NAMALWA (cell line): ENCODE measurements at places on chromosomes 12 and 14.

DNA sequence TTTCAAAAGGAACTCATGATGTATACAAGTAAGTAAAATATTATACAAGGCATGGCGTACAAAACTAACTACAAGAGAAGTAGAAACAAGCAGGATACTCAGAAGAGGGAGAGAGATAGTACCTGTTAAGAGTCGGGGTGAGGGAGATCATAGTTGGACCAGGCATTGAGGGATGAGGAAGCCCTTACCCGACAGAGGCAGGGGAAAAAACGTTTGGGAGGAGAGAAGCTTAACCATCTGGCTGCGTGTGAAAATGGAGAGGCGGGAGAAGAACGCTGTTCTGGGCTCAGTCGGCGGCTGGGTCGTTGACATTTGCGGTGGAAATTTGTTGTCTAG, 575 bp upstream of the FMNL3 start:
- no peak for DNase-seq

DNA sequence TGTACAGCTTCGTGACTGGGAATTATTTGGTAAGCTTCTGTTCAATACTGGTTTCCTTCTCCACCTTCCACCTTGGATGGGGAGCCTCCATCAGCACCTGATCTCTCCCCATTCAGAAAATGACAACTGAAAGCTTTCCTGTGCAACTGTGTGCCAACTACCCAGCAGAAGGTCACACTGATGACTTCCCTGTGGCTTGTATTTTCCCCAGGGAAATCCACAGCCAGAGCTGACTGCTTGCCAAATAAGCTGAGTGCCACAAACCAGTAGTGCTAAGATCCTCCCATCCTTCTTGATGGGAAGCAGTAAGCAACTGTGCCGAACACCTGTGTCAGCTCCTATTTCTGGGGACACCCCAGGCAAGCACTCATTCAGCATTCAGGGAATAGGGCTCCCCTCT, 257.2 kb upstream of the SOX5 start:
- DNase-seq = no peak

DNA sequence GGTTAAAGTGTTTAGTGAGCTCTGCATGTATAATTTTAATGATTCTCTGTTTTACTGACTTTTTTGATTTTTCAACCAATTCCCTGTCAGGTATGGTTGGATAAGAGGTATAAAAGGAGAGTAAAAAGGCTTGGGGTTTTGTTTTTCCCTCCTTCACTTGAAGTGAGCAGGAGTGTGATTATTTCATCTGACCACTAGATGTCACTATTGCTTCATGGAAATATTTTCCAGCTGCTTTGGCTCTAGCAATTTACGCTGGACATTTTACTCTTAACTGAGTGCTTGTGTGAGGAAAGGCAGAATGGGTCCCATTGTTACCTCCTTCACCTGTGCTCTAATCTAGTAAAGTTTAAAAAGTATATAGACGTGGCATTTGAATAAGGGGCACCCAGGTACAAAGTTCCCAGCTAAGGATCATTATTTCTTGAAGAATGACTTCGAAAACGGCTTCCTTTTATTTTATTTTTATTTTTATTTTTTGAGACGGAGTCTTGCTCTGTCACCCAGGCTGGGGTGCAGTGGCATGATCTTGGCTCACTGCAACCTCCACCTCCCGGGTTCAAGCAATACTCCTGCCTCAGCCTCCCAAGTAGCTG, 66.5 kb downstream of the TBC1D30 start:
- DNase-seq = peak; percentile 75

DNA sequence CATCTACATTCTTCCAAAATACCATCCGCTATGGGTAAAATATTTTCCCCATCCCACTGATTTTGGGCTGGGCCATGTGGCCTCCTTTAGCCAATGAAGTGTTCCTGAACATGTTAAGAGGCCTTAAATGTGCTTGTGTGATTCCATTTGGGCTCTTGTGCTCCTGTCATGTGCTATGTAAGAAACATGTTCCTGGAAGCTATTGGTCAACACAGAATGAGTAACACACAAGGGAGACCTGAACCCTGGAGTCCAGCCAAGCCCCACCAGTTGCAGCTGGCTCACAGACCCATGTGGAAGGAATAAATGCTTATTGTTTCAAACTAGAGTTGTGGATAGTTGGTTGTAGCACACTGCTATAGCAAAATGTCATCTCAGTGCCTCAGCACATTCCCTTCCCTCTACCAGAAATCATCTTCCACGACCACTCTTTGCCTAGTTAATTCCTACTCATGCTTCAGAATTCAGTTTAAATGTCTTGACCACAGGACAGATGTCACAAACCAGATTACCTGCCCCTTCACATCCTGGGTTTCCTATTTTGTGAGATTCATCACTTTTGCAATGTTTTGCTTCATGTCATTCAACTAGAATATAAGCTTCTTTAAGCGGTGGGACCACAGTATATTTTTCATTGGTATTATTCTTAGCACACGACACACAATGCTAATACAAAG, 217.3 kb upstream of the EEA1 start:
- no peak for DNase-seq

- no peak for DNase-seq
These were observed 260.3 kb downstream of the BCAT1 start for GRCh38 chr12:24688601-24689000.

DNA sequence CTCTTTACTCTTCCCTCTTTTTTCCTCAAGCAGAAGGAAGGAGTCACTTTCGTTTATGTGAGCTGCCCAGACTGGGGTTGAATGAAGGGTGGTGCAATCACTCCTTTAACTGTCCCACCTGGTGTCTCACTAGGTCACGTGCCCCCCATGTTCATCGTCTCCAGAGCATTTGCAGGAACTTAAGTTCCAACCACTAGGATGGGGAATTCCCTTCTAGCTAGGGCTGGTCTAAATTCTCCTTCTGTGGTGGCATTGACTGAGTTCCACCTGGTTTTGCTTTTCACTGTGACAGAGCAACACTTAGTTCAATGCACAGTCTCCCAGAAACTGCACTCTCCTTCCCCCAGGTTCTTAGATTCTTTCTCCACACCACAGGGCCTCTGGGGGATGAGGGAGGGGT, 9.5 kb downstream of the FANCM start:
- no peak for DNase-seq

- no peak for DNase-seq
These were observed 43.1 kb upstream of the KRR1 start for GRCh38 chr12:75554556-75554880.

- DNase-seq = no peak
These were observed 6.7 kb upstream of the DNAAF2 start for GRCh38 chr14:49641697-49642129.

DNA sequence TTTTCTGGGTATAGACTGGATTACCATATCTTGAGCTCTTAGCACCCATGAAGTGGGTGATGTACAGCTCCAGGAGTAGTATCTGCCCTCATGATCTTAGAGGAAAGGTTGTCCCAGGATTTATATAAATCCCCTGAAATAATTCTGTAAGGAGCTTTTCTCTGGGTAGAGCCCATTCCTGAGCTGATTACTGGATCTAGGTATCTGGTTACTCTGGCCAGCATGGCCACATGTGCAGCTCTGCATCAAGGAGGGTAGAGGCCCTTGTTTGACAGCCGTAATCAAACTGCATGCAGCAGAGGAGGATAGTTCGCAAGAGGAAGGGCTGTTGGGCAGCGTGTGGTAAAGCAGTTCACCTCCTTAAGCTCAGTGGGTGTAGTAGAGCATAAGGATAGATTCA, 8.5 kb downstream of the COX14 start:
- DNase-seq = no peak

- DNase-seq = no peak
These were observed 175.1 kb upstream of the ARHGAP5 start for GRCh38 chr14:31902002-31902401.

DNA sequence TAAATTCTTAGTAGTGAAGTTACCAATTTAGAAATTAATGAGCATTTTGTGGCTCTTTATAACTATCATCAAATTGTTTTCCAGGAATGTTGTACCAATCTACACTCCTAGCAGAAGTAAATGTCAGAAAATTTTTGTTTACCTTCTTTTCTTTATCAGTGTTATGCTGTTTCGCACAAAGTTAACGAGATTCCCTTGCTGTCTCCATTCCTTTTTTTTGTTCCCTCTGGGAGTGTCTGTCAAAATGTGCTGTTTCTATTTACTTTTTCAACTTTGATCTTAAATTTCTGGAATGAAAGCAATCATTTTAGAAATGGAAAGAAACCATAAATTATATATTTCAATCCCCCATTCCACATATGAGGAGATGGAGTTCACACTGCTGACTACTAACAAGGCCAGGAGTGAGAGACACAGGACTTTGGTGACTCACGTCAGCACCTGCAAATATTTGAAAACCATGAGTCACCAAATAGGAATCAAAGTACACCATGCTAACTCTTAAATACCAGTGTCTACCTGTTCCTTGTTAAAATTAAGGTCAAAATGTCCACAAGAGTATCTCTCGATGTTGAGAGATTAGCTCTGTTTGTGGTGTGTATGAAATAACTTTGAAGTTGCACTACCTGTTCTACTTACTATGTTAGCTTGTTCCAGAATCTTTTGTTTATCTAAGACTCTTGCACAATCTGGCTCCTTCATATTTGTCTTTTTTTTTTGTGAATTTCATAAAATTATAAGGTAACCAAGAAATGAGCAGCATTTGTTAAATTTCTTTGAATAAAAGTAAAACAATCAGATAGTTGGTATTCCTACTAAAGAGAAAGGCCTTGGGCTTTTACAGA, 106.0 kb downstream of the RMST start:
- no peak for DNase-seq

DNA sequence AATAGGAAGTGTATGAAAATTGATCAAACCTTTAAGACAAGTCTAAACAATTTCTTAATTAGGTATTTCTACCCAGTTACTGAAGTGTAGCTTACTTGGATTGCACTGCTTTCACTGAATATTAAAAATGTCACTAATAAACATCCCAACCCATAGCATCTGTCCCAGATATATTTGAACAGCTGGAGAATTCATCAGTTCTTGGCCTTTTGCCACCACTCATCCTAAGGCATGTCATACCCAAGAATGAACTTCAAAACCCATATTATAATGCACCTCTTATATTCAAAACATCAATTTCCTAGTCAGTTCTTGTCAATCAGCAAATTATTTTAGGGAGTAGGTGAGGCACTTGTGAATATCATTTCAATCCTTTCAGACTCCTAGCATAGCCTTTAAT, 392.3 kb downstream of the PAWR start:
- no peak for DNase-seq

- no peak for DNase-seq
These were observed 36.9 kb downstream of the SLC15A4 start for GRCh38 chr12:128786741-128787391.

- DNase-seq = no peak
These were observed 35.4 kb upstream of the SPPL3 start for GRCh38 chr12:120939523-120939922.

DNA sequence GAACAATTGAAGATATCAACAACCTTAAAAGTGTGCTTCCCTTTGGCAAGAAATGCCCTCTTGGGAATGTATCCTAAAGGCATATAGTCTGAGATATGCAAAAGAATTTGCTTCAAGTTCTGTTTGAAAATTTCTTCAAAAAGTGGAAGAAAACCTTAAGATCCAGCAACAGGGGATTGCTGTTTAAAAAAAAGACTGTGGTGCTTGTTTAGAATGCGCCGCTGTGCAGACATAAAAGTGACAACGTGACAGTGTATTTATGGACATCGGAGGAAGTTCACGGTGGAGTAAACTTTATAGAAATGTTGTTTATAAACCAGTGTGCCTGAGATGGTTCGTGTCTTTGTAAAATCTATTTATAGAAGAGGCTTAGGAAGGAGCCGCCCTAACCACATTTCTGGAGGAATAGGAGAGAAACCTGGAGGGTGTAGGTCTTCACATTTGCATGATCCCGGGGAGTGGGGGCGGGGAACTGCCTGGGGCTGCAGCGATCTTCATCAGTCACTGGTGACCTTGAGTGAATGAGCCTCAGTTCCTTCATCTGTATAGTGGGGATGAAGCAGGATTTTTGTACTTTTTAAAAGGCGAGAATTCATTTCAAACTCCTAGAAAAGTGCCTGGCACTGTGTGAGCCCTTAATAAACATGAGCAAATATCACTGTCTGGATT, 27.5 kb downstream of the ADGRD1 start:
- peak; percentile 84 for DNase-seq

- no peak for DNase-seq
These were observed 64.7 kb upstream of the GNPNAT1 start for GRCh38 chr14:52856139-52856538.

GRCh38 chr12:62655666-62656151, 189.1 kb downstream of the MON2 start:
- DNase-seq = no peak

DNA sequence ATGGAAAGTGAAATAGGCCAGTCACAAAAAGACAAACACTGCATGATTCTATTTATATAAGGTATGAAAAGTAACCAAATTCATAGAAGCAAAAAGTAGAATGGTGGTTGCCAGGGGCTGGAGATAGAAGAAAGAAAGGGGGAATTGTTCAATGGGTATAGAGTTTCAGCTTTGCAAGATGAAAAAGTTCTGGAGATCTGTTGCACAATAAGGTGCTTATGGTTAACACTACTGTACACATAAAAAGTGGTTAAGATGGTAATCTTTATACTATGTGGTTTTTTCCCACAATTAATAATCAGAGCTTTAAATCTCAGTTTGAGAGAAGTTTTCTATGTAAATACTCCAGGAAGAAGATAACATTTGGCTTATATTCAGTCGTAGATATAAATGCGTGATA, 73.4 kb downstream of the SLC38A4 start:
- DNase-seq = no peak
